ENCODE measurements at places on chromosomes 2 and 18. TPM values are rescaled to one million over a fixed set of nuclear protein-coding genes. Genes with fewer than 3 reads are reported as not detected.
A peak's percentile ranks its signal among the peaks of the same experiment; 100 is the strongest.

- no peak for DNase-seq
These were observed 1.5 kb upstream of the RESP18 start for GRCh38 chr2:219334076-219334475.

SPDYA gene
- not detected for polyA plus RNA-seq

DNA sequence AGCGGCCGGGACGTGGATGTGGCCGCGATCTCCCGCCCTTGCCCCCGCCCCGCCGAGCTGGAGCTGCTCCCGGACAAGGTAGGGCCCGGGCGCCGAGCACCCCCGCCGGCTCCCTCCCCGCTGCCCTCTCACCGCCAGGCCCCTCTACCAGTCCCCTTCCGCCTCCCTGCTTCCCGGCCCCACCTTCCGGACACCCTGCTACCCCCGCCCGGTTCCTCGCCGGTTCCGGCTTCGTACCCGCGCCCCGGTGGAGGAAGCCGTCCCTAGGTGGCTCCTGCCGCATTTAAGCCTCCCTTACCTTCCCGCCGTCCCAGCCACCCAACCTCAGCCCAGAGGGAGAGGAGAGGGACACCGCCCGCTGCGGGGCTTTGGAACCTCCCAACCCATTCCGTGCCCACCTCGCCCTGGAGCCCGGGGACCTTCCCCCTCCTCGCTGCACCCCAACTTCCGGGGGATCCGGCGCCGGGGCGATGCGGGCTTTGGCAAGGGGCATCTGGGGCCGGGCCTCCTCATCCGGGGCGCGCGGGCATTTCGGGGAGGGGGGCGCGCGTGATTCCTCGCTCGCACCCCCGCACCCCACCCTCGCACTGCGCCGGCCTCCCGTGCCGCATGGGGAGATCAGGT, 475 bp downstream of the B3GNT2 start:
- DNase-seq = peak; percentile 48

LYG2 gene
- polyA plus RNA-seq = not detected

GRCh38 chr18:79491081-79491551, 95.4 kb downstream of the NFATC1 start:
- no peak for DNase-seq

SPEG gene
- 26.3 TPM for polyA plus RNA-seq

RESP18 gene
- not detected for polyA plus RNA-seq

DYNAP gene
- not detected for polyA plus RNA-seq

SCN7A gene
- polyA plus RNA-seq = 0.08 TPM

GRCh38 chr2:147095376-147095775, 749.5 kb upstream of the ACVR2A start:
- no peak for DNase-seq

USP37 gene
- polyA plus RNA-seq = 7.1 TPM

DNA sequence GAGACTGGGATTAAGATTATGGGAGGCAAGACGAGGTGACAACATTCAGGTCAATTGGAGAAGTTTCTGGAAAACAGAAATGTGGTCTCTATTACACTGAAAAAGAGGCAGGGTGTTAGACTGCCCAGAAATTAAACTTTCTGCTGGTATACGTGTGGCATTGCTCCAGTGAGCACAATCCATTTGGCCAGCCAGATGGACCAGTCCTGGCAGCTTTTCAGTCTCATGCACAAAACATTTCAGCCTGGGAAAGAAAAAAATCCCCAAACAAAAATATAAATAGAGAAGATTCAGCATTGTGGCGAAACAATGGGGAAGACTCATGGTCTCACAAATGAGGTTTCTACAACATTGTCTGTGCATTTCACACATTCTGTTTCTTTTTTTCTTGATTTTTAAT, 113.9 kb downstream of the HNMT start:
- DNase-seq = peak; percentile 62

Data from brain (organoid and tissue), 16 donors.